HuH-7.5 (cell line): ENCODE measurements at places on chromosomes 16 and 17.
A peak's percentile ranks its signal among the peaks of the same experiment; 100 is the strongest.

DNA sequence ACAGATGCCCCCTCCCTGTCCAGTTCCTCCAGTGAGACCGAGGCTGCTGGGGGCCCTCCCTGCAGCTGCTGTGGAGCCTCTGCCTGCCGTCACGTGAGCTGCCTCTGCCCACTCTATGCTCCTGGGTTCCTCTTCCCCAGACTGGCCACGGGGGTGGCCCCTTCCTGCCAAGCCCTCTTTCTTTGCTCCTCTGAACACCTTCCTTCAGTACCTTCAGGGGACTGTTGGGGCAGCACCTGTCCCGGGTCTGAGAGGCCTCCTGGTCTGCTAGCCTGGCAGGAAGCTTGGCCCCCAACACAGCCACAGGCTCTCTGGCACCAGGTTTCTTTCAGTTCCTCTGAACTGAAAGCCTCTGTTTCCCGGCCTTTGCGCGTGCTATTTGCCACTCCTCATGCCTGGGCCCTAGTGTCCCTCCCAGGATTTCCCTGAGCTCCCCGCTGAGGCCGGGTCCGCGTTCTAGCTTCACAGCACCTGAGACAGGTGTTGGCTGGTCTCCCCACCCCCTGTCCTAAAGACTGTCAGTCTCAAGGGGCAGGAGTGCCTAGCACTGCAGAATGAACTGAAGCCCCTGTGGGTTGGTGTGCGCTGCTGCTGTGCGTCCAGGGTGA, 6.6 kb upstream of the ATP6V0C start:
- DNase-seq: no peak

DNA sequence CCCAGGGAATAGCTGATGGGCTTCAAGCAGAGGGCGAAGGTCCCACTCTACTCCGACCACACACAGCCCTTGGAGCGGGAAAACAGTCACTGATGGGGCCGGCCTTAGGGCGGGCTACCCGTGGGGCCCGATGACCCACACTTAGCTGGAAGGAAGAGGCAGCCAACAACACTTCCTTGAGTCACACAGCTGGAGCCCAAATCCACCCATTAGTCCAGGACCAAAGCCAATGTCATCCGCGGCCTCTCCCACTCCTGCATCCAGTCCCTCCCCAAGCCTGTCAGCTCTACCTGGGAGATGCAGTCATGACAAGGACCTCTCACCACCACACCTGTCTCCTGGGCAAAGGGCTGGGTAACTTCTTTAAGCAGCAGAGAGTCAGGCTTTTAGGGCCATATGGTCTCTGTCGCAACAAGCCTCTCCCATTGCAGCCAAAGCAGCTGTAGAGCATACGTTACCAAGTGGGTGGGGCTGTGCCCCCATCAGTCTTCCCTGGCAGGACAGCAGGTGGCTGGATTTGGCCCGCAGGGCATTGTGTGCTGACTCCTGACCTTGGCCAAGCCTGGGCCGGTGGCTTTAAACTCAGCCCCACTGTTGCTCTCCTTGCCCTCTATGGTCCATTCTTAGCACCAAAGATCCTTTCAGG, 110.7 kb downstream of the SOCS1 start:
- no peak for DNase-seq

DNA sequence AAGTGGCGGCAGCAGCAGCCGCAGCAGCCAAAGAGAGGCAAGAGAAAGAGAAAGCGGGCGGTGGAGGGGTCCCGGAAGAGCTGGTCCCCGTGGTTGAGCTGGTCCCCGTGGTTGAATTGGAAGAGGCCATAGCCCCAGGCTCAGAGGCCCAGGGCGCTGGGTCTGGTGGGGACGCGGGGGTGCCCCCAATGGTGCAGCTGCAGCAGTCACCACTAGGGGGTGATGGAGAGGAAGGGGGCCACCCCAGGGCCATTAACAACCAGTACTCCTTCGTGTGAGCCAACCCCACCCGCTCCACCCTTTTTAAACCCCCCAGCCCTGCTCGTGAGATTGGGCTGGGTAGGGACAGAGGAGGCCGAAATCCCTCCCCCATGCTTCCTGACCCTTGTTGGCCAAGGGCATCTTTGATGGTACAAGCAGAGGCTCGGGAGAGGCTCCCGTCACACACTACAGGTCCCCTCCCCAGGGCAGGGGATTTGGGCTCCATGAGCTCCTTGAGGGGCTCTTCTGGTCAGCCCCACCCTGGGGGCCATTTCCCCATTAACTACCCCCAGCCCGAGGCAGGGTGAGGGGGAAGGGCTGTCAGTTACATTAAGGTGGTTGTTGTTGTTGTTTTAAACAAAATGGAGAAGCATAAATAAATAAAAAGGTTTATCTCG, 4.6 kb upstream of the ATP2A1 start:
- peak; percentile 73 for DNase-seq

DNA sequence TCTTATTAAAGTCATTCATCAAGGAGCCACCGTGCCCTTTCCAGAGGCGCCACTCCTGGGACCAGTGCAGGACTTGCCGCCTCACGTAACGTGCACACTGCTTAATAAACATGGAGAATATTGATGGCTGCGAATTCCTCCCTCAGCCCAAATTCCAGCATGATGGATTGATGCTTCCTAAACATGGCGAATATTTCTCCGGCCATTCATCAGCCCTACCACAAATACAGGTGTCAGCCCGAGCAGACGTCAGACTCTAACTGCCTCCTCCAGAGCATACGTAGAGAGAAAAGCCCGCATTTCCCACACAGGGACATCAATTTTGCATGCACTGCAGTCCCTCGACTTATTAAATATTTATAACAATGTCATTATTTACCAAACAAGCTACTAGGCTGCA, 97.0 kb downstream of the USP31 start:
- DNase-seq: no peak

DNA sequence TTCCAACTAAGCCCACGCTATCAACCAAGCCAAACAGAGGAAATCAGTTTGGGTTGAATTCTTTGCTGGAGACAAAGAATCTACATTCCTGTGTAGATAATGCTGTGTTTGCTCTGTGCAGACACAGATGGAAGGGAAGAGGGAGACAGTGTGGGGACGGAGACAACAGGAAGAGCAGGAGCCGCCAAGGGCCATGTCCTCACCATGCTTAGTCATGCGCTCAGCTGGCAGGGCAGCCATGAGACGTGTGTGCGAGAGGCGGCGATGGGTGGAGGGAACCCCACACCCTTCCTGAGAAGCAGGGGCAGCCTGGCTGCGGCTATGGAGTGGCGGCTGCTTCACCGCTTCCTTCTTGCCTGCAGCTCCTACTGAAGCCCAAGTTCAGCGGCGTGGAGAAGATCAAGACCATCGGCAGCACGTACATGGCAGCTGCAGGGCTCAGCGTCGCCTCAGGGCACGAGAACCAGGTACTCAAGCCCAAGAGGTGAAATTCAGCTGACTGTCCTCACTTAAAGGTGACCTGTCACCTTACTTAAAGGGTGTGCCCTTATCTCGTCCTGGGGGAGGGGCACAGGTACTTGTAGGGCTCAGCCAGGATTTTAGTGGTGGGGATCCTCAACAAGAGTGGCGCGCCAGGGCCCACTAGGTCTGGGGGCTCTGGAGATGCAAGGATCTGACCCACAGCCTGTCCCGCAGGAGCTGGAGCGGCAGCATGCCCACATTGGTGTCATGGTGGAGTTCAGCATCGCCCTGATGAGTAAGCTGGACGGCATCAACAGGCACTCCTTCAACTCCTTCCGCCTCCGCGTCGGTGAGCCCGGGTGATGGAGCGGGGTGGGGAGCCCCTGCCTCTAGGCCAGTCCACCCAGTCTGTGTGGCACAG, 47.5 kb downstream of the ADCY7 start:
- no peak for DNase-seq

DNA sequence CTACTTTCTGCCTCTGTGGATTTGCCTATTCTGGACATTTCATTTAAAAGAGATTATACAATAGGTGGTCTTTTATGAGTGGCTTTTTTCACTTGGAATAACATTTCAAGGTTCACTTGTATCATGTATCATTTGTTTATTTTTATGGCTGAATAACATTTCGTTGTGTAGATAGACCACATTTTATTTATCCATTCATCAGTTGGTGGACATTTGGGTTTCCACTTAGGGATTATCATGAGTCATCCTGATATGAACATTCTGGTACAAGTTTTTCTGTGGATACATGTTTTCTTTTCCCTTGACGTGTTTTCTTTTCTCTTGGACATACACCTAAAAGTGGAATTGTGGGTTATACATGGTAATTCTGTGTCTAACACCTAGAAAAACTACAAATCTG, 25.3 kb downstream of the PRSS54 start:
- no peak for DNase-seq

DNA sequence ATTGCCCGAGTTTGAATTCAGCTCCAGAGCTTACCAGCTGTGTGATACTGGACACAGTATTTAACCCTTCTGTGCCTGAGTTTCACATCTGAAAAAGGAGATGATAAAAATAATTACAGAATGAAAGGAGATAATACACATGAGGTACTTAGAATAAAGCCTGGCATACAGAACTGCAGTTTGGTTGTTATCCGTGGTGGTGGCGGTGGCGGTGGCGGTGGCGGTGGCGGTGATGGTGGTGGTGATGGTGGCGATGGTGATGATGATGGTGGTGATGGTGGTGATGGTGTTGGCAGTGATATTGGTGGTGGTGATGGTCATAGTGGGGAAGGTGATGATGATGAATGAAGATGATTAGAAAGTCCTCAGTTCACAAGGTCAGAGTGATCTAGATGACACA, 57.2 kb downstream of the ABCC1 start:
- no peak for DNase-seq

GRCh38 chr17:73533781-73534180, 110.5 kb downstream of the SDK2 start:
- no peak for DNase-seq

DNA sequence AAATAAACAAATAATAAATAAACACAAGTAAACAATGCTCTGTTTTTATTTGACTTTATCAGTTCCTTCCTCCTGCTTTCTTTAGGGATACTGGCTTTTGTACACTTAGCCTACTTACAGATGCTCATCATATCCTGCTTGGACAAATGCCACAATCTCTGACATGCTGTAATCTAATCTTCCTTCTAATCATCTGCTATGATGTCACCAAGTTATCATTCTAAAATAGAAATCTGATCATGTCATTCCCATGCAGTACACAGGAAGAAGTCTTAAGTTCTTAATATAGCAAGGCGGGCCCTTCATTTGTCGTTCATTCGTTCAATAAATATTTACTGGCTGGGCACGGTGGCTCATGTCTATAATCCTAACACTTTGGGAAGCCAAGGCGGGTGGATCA, 9.1 kb upstream of the UBB start:
- DNase-seq: no peak

DNA sequence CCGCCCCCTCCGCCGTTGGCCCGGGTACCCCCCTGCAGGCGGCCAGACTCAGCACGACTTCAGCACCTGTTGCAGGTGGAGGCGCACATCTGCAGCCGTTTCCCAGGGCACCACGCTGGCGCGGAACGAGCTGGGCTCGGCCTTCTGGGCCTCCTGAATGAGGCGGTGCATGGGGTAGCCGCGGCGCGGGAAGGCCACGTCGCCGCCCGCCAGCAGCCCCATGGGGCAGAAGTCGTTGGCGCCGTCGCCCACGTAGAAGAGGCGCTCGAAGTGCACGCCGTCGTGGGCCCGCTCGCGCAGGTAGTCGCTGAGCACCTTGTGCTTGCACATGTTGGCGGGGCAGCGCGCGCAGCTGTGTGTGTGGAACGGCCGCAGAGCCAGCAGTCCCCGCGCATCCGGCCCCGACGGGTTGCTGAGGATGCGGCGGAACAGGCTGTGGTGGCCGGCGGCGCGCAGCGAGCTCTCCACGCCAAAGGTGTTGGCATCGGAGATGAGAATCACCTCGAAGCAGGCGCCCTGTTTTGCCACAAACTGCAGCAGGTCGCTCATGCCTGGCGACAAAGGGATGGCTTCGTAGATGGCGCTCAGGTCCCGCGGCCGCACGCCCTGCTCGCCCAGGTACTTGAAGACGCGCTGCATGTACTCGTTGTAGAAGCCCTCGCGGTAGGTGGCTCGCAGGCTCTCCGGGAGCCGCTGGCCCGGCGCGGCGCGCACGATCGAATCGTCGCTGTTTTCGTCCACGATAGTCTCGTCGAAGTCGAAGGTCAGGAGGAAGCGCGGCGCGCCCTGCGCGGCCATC, 6.2 kb downstream of the PHOSPHO1 start:
- no peak for DNase-seq

DNA sequence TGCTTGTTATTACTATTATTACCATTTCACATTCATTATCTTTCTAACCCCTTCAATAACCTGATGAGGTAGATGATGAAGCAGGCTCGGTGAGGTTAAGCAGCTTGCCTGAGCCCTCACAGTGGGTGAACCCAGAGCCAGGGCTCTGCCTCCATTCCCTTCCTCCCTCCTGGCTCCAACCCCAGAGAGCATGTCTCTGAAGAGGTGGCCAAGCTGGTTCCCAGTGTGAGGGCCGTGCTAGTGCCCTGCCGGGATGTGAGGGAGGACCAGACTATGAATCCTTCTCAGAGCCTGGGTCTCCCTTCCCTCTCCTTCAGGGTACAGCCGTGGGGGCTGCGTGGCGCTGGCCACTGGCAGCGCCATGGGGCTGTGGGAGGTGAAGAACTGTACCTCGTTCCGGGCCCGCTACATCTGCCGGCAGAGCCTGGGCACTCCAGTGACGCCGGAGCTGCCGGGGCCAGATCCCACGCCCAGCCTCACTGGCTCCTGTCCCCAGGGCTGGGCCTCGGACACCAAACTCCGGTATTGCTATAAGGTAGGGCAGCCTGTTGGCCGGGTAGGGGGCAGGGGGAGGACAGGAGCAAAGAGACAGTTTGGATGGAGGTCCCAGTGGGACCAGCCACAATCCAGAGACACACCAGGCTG, 49.6 kb downstream of the MRC2 start:
- no peak for DNase-seq

- DNase-seq: no peak
These were observed 39.8 kb upstream of the POLR3E start for GRCh38 chr16:22257440-22257839.

DNA sequence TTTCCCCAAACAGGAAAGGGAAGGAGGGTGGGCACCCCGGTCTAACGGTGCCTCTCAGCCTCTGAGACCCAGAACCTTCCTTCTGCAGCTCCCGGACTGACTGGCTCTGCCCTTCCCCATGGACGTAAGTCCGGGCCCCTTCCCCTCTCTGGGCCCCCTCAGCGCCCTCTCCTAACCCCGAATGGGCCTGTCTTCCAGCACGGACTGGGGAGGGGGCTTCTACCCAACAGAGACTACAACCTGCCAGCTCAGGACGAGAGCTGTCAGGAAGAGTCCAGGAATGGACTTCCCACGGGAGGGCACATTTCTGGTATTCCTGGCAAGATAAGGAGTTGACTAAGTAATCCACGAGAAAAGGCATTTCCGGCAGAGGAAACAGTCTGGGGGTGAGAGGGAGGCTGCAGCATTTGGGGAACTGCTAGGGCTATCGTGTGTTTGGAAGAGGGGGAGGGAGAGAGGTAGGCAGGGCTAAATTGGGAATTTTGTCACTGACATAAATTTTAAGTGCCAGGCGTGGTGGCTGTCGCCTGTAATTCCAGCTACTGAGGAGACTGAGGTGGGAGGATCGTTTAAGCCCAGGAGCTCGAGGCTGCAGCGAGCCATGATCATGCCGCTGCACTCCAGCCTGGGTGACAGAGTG, 12.1 kb upstream of the ALDOA start:
- no peak for DNase-seq

DNA sequence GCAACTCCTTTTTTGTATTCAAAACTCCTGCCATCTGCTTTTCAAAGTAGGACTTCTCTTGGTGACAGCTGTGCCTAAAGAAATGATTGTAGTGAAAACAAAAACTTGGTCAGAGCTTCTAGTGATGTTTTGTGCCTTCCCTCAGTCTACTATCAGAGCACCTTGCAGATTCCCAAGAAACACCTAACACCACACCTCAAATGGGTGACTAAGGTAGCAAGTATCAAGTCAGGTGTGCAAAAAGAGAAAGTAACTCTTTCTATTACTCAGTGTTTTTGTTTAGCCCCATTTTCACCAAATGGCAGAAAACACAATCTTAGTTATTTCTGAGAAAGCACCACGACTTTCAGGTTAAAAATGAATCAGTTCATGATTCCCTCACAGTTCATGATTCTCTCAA, 2.0 kb upstream of the PMFBP1 start:
- no peak for DNase-seq
